ENCODE measurements at places on chromosomes 5 and 9.

DNA sequence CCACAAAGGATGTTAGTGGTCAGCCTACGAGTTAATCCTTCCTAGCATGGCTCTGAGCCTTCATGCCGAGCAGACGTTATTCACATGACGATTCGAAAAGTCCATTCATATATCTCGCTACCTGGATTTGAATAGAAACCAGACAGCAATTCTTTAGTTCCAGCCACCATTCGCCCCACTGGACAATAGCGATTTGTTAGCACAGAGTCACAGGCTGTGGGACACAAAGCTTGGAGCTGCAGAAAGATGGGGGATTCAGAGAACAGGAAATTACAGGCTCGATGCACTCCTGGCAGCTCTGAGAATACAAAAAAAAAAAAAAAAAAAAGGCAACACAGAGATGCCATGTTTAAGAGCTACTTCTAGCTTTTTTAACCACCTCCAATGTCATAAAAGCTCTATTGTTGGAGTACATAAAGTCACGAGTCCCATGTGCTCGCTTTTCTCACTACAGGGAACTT, 110.7 kb downstream of the NR6A1 start:
- DNase-seq: no peak

DNA sequence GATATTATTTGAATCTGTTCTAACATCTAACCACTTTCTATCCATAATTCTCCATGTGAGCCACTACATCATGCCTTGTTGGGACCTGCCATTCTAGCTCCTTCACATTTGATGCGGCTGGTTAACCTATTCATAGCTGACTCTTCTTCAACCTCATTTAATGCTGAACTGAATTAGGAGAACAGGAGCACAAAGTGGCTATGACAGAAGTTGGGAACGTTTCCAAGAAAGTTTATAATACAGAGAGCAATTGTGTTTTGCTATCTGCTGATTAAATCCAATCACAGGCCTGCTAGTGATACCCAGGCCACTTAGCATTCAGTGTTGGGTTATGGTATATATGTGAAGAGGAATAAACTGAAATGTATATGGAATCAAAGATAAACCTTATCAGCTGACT, 440.3 kb downstream of the PTPRD start:
- DNase-seq: no peak

DNA sequence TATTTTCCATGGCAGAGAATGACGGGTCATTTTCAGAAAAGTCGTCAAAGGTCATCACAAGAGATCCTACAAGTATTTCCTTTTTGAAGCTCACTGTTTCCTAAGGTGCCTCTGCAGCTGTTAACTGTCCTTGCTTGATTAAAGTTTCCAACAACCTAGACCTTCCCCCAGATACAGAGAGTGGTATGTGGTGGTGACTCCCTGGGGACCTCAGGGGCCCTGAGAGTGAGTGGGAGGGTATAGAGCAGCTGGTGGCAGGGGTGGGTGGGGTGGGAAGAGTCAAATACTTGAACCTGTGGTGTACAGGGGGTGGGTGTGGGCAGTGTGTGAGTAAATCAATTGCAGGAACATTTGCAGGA, 1.6 kb upstream of the CD72 start:
- DNase-seq: no peak

GRCh38 chr9:108274971-108275370, 580.8 kb downstream of the ACTL7B start:
- no peak for DNase-seq

DNA sequence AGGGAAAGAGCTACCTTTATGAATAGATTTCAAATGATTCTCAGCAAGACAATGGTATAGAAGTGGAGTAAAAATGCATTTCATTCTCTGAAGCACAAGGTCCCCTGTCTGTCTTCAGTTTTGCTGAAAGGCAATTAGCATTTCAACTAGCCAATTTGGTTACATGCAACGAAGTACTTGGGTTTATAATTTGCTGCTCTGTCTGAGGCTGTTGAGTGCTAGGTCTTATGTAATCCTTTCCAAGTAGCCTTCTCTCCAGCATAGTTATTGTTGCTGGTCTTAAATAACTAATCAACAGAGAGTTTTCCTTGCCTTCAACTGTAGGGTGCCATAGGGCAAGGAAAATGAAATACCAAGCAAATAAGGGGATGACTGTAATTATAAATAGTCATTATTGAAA, 4.5 kb downstream of the ADGRV1 start:
- DNase-seq: no peak

- no peak for DNase-seq
Observed at GRCh38 chr5:110735556-110735955, 3.3 kb upstream of the SLC25A46 start.

DNA sequence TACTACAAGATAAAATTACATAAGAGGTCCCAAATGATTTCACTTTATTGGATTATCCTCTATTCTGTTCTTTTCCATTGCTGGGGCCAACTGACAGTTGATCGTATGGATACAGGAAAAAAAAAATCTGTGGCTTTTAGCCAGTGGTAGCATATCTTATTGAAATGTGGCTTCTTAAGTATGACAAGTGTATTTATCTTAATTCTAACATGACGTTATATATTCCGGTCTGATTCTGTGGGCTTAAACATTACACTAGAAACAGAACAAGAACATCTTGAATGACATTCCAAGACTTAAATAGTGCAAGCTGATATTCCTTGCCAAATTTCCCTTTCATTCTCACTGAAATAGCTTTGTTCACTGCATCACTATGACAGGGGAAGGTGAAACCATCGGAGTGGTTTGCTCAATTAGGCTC, 117.9 kb downstream of the INSYN2B start:
- DNase-seq: no peak

DNA sequence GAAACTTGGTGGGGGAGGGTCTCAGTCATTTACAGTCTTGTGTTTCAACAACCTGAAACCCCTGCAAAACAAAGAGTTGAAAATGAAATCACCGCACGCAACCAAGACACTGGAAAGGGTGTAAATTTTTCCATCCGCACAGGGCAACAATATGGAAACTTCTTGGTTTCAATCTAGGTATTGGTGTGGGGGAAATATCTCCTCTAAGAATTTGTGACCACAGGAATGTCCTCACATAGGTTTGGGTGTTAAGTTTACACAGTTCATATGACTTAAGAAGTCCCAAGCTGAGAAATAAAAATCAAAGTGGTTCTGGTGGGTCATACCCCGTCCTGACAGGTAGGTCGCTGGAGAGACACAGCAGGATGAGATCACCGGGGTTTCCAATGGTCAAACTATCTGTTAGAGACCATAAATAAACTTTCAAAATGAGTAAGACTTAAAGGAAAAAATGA, 51.9 kb upstream of the PIP5K1B start:
- no peak for DNase-seq

GRCh38 chr5:172887692-172888091, 53.6 kb downstream of the ERGIC1 start:
- DNase-seq: no peak

GRCh38 chr5:86716121-86716520, 98.4 kb downstream of the COX7C start:
- no peak for DNase-seq

DNA sequence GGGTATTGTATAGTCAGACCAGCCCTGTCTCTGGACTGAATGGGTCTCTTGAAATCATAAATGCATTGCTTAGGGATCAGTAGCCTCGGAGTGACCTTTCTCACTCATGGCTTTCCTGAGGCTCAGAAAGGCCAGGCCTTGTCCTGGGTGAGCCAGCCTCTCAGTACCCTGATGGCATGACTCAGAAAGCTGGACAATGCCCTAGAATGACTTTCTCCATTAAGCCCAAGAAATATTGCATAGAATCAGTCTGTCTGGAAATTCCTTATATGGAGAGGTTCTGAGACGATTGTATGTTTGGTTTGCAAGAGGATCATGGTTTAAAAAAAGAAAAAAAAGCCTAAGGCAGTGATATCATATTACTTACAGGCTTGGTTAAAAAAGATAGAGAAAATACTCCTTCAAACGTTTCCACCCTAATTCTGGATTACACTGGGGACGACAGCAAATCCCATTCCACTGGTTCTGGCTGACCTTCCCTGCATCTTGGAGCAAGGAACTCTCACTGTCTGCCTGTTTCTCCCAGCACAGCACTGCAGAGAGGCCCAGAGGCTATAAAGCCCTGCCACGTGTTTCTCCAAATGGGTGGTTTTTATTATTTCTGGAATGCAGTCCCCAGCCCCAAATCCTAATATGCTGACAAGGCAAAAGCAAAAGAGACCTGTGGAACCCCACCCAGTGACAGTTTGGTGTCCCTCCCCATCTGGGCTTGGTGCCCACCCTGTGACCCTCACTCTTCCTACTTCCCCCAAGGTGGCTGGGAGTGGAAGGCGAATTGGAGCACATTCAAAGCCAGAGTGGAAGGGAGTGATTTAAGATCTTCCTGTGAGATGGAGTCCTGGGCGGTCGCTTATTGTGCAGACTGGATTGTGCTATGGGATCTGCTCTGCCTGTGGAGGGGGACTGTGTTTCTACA, 34.4 kb downstream of the MAP1B start:
- no peak for DNase-seq

DNA sequence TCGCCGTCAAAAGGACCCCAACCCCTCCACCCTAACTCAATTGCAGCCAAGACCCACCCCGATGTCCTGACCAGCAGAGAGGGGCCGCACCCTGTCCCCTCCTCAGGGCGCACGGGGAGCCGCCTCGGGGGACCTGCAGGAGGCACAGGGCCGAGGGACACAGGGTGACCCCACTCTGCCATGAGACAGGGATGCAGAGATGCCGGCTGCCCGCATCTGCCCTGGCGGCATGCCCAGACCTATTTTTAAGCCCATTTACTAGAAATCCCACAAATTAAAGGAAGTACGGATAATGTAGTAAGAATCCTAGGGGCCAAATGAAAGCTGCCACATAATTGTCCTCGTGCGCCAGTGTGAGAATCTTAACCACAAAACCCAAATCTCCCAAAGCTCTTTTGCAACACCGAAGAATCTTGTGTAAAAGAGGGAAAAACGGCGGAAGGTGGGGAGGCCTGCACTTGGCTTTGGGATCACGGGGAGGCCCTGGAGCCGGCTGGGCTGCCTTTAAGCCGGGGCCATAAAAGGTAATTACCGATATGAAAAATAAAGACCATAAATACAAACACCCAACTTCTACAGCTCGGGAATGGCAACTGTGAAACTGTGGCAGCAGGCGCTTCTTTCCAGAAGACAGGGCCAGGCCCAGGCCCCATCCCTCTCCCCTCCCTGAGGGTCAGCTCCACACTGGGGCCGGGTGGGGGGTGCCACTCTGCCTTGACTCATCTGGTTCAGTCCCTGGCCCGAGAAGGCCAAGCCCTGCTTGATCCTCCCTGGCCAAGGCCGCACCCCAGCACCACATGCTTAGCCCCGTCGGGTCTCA, 35.0 kb downstream of the NACC2 start:
- no peak for DNase-seq

DNA sequence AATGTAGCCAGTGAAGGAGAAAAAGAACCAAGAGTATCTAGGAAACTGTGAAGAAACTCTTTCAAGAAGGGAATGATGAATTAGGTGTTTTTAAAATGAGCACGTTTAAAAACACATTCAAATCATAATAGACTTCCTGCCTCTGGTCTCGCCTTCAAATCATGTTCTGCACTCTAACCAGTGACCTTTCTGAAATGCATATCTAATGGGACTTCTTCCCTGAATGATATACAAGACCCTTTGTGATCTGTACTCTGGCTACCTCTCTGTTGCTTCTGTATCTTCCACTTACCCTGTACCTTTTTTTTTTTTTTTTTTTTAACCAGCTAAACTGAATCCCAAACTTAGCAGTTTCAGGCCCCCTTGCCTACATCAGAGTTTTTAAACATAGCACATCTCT, 19.5 kb downstream of the SRFBP1 start:
- no peak for DNase-seq

DNA sequence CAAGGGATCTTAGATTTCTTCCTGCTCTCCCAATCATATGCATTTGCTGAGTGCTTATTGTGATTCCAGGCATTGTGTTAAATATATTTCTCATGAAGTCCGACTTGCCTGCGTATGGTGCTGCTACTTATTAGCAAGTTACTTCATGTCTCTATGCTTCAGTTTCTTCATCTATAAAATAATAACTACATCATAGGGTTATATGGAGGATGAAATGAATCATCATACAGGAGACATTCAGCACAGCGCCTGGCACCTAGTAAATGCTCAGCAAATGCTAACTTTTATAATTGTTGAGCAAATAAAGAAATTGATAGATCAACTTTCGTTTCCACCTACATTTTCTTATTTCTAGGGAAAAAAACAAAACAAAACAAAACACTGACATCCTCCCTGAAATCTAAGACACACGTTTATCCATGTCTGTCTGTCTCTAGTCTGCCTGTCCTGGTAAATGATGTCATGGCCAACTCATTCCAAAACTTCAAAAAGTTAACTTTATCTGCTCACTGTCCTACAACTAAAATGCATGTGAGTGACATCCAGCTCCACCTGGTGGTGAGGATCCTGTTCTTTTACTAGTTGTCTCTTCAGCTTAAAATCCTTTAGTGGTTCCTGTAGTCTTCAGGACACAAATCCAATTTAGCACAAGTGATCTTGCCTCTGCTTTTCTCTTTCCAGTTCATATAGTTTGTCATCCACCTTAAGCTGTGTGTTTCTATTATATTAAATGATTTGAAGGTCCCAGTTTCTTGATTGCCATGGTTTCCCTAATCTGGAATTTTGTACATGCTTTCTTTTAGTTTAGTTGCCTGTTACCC, 27.7 kb downstream of the PPP3R2 start:
- DNase-seq: peak; percentile 19

DNA sequence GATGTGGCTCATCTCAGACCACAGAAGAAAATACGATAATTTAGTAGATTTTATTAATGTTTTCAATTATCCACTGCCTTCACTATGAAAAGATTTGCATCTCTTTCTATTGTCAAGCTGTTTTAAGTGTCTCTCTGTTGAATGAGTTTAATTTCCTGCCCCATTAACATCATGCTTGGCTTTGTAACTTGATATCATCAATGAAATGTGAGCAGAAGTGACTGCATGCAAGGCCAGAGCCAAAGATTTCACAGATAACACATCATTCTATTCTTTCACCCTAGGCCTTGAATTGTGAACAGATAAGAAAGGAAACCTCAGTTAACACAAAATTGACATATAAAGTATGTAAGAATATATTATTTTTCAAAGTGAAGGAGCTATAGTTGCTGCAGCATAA, 986.4 kb upstream of the CDH18 start:
- no peak for DNase-seq

GRCh38 chr9:115808695-115809094, 344.9 kb upstream of the PAPPA start:
- DNase-seq: no peak

DNA sequence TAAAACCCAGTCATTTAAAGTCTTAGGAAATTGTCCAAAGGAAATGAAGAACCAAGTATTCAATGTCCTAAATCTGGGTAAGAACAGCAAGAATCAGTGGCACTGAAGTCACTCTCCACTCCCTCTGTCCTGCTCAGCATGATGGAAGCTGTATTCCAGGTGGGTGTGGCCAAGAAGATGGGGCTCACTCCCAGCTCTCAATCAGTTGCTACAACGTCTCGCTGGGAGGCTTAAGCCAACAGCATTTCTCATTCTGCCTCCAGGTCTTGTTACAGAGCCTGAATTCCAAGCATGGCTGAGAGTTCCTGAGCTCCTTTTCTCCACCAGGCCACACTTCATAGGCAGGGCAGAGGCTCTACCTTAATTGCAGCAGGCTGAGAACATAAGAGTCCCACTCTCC, 41.2 kb upstream of the TRIO start:
- DNase-seq: no peak

GRCh38 chr5:163339148-163339547, 98.2 kb upstream of the CCNG1 start:
- no peak for DNase-seq

Measured in activated CD8-positive, alpha-beta memory T cell treated with anti-CD3 and anti-CD28 coated beads, Interleukin-2, amount 50 U/mL, for 4 hours (primary cell).